NCI-H526 (cell line): ENCODE measurements at places on chromosomes 4 and X.

DNA sequence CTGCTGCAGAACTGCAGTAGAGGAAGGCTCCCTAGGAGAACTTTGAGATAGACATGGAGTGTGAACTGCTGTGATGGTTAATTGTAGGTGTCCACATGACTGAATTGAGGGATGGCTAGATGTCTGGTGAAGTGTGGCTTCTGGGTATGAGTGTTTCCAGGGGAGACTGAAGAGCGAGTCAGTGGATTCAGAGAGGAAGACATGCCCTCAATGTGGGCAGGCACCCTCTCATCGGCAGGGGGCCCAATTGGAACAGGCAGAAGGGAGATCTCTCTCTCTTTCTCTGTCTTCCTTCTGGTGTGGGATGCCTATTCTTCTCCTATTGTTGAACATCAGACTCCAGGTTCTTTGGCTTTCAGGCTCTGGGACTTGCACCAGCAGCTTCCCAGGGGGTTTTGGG is 304.7 kb upstream of the GATB start:
- no peak for DNase-seq

GRCh38 chr4:87846226-87846625 is 13.5 kb downstream of the MEPE start:
- no peak for DNase-seq

DNA sequence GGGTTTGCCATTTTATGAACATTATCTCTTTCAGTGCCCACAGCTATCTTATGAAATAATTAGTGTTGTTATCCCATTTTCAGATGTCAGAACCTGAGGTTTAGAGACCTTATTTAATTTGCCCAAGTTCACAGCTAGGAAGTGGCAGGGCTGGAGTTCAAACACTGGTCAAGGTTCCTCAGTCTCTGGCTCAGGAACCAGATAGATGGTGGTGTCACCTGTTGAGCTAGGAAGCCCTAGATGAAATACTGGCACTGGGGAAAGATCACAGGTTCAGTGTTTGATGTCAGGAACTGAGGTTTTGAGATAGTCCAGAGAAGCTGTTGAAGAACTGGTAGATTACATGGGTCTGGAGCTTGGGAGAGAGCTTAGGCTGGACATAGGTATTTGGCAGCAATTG is 85.4 kb downstream of the REPS2 start:
- DNase-seq = no peak

- DNase-seq = no peak
Observed at GRCh38 chrX:133414406-133415275, 648 bp downstream of the GPC4 start.

- no peak for DNase-seq
Observed at GRCh38 chr4:145530189-145530588, 48.5 kb downstream of the SMAD1 start.

GRCh38 chr4:159735281-159736207 is 632.7 kb downstream of the RAPGEF2 start:
- DNase-seq = no peak

DNA sequence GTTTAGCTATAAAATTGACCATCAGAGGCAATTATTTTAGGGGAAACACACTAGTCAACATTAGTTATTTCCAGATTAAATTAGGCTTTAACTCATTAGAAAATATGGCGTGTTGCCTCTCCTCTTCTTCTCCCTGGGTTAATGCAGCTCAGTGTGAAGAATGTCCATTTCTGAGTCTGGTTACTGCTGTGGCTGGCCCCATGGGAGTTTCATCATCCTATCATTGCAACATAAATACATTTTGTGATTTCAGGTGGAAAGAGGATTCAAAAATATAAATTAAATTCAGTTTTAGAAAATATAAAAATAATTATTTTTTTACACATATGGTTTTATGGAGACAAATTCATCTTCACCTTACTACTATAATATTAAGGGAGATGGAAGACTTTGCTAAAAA is 288.5 kb upstream of the ARSJ start:
- no peak for DNase-seq

DNA sequence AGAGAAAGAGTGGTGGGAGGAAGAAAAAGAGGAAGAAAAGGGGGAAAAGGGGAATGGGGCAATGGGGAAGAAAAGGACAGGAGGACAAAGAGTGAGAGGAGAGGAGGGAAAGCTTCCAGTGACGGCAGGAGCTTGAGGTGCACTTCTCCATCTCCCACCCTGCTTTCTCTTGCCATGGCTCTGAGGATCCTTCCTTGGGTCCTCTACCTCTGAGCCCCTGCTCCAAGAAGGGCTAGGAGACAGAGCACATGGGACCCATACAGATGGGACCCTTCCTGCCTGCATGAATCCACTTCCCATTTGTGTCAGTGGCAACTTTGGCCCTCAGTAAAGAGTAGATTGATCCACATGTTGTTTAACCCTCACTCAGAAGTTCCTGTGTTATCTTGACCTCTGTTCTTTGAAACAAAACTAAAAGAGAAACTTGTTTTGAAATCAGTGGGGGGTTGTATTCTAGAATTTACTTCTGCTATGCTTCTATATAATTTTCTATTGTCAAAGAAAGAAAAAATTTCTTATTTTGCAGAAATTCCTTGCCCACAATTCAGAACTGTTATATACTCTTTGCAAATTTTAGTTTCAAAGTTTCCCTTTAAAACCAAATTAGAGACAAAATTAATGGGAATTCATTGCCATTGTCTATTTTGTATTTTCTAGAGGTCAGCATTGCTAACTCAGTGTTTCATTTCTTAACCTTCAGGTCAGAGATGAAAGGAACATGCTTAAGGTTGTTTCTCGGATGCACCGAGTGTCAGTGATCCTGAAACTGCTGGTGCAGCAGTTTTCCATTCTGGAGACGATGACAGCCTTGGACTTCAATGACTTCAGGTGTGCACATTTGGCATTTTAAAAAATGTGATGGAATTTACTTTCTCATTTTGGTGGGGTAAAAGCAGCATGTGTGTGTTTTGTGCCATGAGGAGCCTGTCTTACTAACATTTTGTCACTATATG is 5.0 kb downstream of the TDO2 start:
- no peak for DNase-seq

- peak; percentile 25 for DNase-seq
Observed at GRCh38 chrX:43836435-43837184, 45.6 kb downstream of the MAOB start.

DNA sequence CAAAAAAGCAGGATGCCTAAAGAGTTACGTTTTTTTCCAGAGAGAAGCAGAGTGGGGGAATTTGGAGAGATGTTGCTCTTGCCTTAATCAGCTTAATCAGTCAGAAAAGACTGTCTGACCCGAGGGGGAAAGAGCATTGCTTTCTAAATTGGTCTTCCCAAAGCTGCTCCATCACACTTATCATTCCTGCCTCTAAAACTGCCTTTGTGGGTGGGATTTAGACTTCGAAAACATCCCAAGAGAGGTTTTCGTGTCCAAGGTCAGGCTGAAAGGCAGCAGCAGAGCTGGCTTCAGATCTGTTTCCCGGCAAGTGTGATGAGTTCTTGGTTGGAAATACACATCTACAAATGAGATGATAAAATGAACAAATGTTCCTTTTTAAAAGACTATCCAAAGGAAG is 155.2 kb downstream of the SH2D1A start:
- DNase-seq = no peak
